T-helper 9 cell (primary cell): ENCODE measurements at places on chromosomes 4 and X.

- no peak for DNase-seq
Measured at GRCh38 chr4:76624241-76624681, 189.2 kb downstream of the SHROOM3 start.

- no peak for DNase-seq
Measured at GRCh38 chr4:31366041-31366440, 645.9 kb downstream of the PCDH7 start.

DNA sequence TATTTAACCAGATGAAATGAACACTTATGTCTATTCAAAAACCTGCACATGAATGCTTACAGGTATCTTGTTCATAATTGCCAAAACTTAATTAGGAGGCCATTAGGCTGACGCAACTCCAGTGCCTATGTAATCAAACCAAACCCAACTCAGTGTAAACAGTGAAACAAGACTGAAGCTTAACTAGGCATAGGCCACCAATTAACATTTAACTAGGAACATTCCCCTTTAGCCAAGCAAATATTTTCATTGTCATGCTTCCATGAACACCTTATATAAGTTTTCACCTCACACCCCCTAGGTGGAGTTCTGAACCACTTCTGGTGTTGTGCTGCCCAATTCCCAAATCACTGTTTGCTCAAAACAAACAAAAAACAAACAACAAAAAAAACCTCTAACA is 686.0 kb downstream of the STPG2 start:
- DNase-seq, result no peak

GRCh38 chr4:95431678-95432077 is 117.1 kb downstream of the UNC5C start:
- DNase-seq, result no peak

DNA sequence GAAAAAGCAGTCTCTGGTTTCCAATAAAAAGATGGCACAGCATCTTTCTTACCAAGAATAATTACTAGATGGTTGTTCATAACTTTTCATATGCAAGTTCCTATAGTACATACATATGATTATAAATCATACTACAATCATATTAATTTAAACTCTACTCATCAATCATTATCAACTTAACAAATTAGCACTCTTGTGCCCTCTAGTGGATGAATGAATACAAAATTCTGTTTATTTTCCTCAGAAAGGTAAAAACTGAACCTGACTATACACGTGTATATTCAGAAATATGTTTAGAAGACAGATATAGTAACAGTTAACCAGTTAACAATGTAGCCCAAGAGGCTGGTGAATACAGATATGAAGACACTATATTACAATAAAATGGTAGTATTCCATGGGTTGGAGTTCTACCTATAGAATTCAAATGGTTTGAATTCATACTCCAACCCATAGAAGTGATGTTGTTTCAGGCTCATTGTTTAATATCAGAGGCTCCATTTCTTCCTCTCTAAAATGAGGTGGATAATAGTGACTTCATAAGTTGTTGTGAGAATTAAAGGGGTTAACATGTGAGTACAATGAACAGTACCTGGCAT is 100.0 kb downstream of the ADAMTS3 start:
- DNase-seq, result no peak

- peak; percentile 4 for DNase-seq
Measured at GRCh38 chr4:169410839-169411770, 140.3 kb upstream of the SH3RF1 start.

- DNase-seq, result no peak
Measured at GRCh38 chr4:6951880-6952381, 42.3 kb downstream of the TBC1D14 start.

DNA sequence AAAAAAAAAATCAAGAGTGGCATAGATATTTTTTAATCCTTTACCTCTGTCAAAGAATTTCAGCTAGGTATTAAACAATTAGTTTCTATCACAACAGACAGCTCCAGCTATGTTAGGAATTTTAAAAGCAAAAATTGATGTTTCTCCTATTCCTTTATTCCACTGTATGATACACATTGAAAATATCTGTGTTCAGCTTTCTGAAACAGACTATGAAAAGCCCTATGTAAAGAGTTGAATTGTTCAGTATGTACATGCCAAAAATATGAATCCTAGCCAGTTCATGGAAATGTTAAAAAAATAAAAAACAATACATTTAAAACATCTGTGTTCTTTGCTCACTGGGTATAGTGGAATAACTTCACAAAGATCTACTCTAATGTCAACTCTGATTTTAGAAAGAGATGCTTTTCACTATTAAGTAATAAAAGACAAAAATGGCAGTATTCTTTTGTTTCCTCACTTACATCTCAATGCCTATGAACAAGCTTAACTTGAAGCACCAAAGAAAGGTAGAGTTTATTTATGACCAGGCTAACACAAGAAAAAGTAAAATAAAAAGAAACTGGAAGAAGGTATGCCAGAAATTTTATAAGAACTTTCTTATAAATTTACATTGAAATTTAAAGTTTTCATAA is 32.1 kb downstream of the FBXW7 start:
- DNase-seq, result no peak

DNA sequence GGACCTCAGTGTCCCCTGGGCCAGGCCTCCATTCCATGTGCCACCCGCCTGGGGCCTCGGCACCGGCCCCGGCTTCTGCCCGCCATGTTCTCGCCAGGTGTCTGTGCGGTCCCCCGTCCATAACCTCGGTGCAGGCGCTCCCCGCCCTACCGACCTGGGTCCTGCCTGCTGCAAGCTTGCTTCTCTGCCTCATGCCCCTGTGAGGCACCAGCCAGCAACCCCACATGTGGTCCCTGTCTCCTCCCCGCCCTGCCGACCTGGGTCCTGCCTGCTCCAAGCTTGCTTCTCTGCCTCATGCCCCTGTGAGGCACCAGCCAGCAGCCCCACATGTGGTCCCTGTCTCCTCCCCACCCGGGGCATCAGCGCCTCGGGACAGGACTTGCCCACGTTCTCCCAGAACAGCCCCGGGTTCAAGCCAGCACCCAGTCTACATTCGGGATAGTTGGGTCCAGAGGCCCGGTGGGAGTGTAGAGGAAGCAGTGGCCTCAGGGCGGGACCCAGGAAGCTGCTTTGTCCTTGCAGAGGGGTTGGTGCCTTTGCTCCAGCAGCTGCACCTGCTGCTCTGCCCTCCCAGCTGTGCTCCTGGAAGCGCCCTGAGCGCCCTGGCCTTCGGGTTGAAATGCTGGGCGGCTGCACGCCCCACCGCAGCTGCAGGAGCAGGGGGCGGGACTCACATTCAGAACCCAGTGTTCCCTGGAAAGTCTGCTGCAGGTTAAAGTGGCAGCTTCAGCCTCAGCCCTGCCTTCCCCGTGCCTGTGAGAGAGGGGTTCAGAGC is 20.1 kb upstream of the UVSSA start:
- no peak for DNase-seq

DNA sequence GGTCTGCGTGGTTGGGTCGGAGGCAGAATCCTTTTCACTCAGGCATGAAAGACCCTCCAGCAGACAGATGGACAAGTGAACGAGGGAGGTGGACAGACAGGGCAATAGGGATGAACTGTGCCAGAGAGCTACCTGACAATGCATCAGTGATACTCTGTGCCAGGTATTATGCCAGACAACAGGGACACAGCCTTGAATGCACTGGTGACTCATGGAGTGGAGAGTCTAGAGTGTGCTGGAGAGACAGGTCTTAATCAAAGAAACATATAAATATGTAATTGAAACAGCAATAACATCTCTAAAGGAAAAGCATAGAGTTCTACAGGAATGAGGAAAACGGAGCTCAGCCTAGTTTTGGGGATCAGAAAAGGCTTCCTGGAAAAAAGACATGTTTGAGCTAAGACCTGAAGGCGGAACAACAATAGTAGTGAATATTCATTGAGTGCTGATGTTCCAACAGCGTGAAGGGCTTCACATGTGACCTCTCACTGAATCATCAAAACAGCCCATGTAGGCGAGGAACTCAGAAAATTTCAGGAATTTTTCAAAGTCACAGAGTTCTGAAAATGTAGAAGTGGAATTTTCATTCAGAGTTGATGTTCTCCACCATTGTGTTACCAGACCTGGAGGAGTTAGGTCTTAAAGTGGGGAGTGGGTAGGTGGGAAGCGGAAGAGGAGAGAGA is 20.0 kb upstream of the FGFBP2 start:
- DNase-seq, result no peak

GRCh38 chr4:173506597-173507211 is 23.3 kb downstream of the HAND2 start:
- DNase-seq, result no peak

DNA sequence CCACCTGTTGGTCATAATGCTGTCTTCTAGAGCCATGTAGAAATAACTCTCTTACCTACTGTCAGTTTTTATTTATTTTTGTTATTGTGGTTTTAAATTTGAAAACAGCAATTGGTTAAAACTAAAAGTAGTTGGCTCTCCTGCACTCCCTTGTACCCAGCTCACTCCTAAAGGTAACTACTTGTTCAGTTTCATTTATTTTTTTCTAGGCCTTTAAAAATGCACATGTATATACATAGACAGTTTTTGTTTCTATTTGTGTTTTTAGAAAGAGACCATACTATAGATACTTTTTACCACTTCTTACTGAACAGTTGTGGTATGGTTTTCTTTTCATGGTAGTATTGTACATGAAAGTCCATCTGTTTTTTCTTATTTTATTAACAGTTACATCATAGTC is 16.8 kb downstream of the SMAD1 start:
- no peak for DNase-seq
